Endodermal cell (in vitro differentiated cells): ENCODE measurements at places on chromosomes 16 and 17.

DNA sequence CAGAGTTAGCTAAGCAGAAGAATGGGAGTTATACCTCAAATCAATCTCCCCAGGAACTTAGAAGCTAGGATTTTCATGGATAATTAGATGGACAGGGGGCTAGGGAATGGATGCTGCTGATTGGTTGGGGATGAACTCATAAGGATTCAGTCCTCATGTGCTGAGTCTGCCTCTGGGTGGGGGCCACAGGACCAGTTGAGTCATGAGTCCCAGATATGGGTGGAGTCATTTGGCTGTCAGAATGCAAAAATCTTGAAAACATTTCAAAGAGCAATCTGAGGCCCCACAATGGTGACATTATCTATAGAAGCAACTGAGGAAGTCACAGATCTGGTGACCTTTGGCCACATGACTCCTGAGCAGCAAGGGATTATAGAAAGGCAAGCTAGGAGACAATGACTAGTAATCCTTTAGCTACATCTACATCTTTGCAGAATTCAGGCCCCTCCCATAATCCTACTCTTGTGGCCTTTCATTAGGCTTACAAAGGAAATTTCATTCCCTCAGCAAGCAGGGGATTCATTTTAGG, 82.6 kb upstream of the CCL2 start:
- no peak for DNase-seq

DNA sequence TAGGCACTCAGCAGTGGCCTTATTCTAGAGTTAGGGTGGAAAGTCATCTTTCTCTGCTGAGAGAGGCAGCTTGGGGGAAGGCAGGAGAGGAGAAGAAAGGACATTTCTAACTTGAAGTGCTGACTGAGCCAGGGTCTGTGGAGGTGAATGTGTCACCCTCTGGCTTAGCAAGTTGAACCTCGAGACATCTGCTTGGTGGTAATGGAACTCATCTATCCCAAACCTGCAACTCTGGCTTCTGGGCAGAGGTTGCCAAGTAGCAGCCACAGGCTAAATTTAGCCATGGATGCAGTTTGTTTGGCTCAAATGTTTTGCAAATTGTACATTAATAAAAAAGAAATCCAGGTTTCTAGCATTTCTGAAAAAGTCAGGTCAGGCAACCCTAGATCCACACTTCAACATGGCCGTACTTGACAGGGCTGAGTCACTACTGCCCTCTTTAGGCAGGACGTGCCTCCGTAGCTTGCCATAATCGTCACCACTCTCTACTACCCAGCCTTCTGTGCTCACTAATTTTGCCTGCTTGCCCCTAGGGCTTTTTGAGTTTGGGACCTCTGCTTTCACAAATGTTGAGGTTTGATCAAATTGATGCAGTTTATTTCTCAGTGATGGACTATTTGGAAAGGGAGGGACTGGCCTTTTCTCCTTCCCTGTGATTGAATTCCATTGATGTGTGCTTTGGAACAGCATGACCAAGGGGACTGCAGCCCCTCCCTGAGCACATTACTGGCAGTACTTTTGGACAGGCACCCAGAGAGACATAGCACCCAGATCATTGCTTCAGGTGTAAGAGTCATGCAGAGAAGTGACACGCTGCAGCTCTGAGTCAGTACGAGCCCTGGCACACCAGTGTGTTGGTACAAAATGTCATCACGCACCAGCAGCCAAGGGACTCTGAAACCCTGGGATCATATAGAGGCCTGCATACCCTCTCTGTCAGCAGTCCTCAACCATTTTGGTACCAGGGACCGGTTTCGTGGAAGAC, 5.2 kb downstream of the CDH13 start:
- peak; percentile 75 for DNase-seq

DNA sequence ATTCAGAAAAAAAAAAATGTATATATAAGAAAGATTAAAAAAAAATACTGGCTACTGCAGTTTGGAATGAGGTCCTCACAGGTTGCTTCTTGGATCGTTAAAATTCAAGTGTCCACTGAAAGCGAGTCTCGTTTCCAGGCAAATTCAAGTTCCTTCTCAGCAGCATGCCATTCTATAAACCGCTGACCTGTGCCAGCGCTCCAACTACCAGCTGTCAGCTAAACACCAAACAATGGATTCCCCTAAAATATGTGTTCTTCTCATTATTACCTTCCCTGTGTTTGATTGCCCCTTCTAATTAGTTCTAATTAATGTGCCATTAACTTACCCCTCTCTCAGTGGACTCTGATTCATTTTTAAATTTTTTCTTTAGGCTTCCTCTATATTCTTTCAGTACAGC, 92.4 kb downstream of the DNAH9 start:
- DNase-seq, result no peak

- DNase-seq, result no peak
Observed at GRCh38 chr16:4891886-4892216, 44.6 kb downstream of the UBN1 start.

DNA sequence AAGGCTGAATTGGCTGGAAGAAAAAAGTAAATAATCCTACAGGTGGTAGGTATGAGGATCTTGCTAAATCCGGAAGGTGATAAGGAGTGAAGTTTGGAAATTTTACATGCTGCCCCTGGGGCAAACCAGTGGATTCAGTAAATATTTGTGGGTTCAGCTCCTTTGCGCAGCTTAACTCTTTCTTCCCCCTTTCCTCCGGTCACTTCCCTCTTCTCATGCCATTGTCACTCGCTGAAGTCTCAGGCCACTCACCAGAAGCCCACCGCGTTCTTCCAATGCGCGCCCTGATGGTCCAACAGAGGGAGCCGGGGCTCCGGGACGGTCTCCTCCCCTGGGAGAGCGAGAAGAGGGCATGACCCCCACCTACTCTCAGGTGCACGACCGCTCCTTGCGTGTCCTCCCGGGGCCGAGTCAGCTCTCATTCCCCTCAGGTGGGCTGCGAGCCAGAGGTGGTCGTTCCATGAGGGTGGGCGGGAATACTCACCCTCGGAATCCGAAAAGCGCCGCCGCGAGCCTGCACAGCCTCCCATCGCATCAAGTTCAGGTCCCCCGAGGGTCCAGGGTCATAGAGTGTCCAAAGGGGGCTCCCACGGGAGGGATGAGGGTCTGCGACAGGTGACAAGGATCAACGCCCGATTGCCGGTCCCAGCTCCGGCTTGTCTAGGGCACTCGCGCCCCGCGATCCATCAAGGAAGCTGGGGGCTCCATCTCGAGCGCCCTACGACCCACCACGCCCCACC, 474 bp downstream of the CLN3 start:
- DNase-seq, result peak; percentile 78

DNA sequence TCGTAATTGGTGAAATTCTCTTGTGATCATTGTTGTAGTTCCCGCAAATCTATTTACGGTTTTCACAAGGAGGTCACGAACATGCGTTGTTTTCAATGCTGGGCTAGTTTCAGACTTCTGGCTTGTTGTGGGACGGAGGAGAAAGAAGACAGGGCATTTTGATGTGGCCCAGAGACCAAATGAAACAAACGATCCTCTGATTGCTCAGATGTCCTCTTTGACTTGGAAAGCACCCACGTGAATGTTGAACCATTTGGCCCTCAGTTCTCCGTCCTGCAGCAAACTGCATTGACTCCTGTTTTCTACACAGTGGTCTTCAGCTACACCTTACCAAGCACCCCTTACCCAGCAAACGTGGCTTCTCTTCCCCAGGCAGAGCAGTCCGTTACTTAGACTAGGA, 391.0 kb downstream of the WWOX start:
- no peak for DNase-seq

DNA sequence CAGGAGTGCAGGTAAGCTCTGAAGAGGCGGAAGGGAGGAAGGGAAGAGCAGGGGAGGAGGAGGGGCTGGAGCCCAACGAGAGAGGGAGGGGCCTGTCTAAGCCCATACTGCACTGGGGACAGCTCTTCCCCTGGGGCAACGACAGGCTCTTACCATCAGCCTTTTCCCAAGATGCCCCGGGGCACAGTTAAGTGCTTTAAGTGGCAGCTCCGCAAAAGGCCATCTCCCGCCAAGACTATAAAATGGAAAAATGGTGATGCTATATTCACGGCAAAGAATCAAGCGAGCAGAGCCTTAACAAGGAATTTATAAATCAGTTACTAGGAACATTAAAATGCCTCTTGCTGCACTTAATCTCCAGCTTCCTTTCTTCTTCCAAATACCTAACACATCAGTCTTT, 110.2 kb upstream of the NLRP1 start:
- peak; percentile 70 for DNase-seq

DNA sequence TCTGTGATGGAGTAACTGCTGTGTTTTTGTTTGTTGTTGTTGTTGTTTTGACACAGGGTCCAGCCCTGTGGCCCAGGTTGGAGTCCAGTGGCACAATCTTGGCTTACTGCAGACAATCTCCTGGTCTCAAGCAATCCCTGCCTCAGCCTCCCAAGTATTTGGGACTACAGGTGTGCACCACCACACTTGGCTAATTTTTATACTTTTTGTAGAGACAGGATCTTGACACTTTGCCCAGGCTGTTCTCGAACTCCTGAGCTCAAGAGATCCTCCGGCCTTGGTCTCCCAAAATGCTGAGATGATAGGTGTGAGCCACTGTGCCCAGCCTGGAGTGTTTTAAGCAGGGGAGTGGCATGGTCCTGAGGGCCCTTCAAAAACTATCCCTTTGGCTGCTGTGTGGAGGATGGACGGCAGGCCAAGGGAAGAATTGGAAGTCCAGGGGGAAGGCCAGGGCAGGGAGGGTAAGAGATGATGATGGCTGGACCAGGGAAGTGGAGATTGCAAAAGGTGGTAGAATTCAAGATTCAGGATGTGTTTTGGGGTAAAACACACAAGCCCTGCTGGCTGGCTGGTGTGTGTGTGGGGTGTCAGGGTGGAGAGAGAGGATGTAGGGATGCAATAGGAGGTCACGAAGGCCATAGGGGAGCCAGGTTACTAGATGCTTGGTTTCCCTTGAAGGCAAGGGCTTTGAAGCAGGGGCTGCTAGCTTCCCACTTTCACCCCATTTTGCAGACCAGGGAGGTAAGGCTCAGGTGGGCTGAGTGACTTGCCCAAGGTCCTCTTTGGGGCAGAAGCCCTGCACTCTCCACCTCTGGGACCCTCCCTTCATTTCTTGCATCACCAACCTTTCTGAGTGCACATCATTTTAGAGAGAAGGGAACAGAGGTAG, 18.8 kb upstream of the PLLP start:
- DNase-seq, result no peak

GRCh38 chr17:14781123-14781522, 480.2 kb downstream of the HS3ST3B1 start:
- DNase-seq, result no peak

- DNase-seq, result no peak
Observed at GRCh38 chr16:50744881-50745280, 3.0 kb downstream of the CYLD start.

GRCh38 chr16:73046202-73046848, 1.6 kb downstream of the ZFHX3 start:
- no peak for DNase-seq

DNA sequence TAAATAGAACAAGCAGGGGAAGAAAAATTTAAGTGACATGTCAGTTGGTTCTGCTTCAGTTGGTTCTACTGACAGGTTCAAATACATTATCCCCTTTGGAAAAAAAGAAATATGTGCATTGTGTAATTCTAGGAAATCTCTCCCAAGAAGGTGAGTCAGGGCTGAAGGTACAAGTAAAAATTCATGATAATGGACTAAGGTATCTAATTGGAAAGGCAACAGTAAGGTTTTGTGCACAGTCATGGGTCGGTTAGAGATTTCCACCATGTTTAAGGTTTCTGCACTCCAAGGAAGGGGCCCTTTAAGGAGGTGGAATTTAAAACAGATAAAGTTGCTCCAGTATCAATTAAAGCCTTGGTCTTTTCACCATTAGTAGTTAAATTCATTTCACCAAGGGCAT, 17.9 kb upstream of the B4GALNT2 start:
- no peak for DNase-seq

DNA sequence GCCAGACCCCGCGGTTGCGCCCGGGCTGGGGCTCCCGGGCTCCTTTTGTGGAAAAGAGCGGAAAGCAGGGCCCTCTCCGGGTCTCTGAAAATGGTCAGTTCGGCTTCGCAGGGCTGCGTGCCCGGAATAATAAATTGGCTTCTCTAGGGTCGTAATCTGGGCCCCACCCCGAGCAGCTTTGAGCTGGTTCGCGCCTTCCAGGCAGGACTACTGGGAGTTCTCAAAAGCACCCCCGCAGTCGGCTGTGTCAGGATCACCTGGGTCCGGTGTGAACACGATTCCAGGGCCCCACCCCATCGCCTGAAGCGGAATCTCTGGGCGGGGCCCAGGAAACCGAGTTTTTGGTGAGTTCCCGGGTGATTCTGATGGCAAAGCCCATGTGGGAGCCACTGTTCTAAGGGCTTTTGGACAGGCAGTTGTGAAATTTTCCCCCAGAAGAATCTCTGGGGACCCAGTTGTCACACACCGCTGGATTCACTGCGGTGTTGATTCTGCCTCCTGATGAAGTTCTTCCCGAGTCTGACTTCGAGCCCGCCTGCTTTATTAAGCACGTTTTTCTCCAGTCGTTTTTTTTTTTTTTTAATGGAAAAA, 77.0 kb downstream of the MRC2 start:
- peak; percentile 90 for DNase-seq

DNA sequence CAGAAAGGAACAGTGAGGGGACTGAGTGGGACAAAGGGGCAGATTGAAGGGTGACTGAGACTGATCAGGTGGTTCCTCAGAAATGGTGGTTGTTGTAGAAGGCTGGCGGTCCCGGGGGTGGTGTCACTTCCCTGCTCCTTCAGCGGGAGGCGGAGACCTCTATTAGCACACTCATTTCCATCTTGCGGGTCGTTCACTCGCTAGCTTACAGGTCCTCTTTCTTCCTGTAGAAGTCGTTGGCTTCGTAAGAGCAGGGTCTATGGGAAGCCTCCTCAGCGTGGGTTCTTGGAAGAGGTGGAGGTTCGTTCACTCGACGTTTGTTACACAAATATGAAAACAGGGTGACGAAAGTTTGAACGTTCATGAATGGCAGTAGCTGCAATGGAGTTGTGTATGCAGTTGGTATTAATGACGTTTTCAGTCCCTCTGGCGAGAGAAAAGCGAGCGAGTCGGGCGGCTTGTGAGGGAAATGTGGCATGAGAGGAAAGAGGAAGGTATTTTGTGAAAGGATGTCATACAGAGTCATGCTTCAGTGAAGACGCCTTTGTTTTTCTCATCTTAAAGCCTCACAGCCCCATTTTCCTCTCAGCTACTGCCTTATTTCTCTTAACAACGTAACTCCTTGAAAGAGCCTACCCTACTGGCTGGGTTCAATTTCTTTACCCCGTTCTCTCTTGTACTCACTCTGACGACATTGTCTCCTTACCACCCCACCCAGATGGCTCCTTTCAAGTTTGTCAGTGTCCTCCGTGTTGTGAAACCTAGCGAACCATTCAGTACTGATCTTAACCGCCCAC, 667 bp downstream of the EFCAB13 start:
- DNase-seq, result peak; percentile 89

- DNase-seq, result no peak
Observed at GRCh38 chr16:26648851-26649250, 417.9 kb upstream of the C16orf82 start.
